ENCODE measurements at places on chromosomes 3 and 15.

DNA sequence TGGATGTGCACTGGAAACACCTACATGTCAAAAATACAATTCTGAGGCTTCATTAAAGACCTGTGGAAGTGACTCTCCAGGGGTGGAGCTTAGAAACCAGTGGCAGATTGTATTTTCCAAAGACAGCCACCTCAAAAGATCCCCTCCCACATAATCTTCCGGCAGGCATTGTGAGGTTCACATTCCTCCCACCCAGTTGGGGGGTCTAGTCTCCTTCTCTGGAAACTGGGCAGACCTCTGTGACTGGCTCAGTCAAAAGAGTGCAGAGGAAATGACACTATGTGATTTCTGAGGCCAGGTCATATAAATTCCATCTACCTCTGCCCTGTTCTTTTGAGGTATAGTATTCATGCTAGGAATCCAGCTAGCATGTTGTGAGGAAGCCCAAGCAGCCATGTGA, 1.9 kb upstream of the CFAP92 start:
- no peak for DNase-seq

GRCh38 chr3:141561426-141562034, 74.7 kb downstream of the RASA2 start:
- DNase-seq, result peak; percentile 87

DNA sequence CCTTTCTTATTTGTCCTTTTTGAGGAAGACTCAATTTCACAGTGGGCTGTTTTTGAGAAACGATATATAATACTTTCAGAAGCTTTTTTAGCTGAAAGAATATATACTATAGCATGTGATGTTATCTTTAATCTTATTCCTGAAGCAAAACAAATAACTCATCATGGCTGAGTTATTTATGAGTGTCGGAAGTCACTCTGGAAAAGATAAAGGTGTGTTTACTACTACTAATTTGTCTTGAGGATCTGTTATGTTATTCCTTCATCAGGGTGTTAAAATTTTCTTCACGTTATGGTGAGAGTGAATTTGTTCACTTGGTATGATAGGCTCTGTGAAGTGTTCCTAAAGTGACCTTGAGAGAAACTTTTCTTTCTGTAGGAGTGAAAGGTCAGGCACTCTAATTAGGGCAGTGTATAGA, 4.7 kb downstream of the TCF12 start:
- no peak for DNase-seq

DNA sequence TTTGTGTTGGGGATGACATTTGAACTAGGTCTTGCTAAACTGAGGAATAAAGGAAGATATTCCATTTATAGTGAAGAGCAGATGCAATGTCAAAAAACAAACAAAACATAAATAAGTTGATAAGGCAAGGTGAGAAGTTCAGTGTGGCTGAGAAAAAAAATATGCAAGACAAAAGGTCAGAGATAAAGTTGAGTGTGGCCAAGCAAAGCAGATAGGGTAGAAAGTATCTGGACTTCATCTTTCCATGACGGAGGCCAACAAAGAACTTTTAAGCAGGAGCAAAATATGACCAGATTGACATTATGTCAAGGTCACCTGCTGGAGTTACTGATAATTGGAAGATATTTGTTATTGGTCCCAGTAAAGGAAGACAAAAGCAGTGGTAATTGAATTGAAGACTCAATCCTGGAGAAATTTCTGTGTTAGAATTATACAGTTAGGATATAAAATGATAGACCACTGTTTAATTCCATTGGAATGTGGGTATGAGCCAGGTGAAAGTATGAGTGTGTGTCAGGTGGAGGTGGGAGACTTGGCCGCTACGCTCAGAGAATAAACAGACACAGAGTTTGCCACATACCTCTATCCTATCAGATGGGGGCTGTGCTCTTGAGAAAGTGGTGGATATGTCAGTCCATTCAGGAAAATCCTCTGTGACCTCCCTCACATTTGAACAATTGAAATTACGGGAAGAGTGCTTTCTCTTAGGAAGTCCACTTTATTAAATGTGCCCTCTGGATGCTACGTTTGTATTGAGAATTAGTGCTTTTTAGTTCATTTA, 28.1 kb downstream of the ADIPOQ start:
- DNase-seq, result peak; percentile 36

DNA sequence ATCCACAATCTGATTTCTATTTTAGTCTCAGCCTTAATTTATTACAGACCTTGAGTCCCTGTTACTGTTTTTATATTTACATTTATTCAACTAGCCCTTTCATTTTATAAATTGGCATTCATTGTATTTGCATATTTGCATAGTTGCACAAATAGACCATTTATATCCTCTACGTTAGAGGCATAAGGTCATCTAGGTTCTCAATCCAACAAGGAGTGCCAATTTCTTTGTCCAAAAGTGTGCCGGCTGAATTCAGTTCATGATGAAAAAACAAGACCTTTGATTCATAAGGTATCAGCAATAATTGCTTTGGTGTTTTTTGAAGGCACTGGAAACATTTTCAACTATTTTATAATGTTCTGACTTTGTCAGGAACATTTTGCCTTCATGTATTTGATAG, 33.9 kb upstream of the NANOGP8 start:
- DNase-seq, result no peak

DNA sequence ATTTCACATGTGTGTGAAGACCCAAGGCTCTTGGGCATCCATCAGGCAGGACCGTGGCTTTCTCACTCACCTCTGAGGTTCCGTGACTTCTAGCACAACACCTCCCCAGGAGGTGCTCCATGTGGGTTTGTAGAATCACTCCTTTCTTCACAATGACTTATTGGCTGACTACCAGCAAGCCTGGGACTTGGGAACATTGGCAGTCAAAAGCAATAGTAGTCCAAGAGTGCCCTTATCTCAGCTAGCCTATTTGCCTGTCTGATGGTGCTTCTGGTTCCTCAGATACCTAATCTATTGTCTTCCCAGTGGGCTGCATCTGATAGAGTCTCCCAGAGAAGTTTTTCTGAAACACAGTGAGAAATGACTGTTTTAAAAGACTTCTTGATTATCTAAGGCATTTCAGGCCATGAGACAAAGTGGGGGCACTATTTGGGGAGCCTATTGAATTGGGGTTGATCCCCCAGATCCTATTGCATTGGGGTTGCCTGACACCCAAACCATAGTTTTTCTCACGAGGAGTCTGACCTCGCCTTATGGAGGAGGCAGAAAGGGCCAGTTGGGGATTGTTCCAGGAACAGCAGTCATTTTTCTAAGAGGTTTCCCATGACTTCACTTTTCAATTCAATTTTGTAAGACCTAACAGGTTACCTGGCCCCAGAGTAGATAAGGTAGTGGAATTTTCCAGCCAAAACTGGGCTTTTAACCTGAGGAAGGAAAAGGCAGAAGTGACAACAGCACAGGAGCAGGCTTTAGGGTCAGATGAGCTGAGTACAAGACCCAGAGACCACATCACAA, 88.0 kb downstream of the CYP19A1 start:
- no peak for DNase-seq

DNA sequence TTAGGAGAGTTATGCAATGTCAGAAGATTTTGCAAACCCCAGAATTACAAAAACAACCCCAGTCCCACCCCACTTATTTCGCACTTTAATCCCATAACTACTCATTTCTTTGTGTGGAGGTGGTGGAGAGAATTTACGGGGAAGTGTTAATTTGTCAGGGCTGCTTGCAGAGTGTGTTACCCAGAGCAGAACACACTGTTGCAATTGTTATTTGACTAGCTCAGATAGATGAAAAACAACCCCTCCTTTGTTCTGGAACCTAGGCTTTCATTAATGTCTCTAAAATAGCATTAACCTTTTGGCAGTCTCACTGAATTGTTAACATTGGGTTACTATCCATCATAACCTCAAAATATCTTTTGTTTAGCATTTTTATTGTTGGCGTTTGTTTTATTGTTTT, 55.8 kb upstream of the MINAR1 start:
- DNase-seq, result no peak

- DNase-seq, result no peak
Observed at GRCh38 chr15:52309154-52309548, 13.5 kb upstream of the MYO5C start.

GRCh38 chr3:138774529-138775253, 60.0 kb downstream of the PIK3CB start:
- DNase-seq, result peak; percentile 60

DNA sequence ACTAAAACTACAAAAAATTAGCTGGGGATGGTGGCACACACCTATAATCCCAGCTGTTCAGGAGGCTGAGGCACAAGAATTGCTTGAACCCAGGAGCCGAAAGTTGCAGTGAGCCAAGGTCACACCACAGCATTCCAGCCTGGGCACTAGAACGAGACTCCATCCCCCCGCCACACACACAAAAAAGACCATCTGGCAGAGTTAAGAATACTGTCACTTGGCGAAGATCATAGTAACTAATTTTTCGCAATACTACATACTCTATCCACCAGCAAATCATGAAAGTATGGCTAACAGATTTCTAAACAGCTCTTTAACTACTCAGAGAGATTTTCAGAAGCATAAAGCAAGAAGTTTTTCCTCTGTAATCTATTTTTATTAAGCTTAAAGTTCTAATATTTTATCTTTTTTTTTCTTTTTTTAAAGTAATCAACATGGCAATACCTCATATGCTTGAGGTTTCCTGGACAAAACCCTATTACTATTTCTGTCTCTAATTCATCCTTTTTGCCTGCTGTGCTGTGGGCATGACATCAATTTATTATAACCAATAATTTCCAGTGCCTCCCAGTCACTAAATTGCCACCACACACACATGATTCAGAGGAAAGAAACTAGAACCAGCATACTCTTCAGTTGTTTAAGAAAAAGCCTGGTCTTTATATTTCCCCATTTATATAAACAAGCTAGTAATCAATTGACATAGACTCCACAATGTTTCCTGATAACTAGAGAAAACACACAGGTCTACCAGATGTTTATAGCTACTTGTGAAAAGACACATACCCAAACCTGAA, 46.9 kb downstream of the CHSY1 start:
- no peak for DNase-seq

- peak; percentile 42 for DNase-seq
Observed at GRCh38 chr3:159971311-159971710, 17.3 kb upstream of the IL12A start.

- no peak for DNase-seq
Observed at GRCh38 chr3:157369727-157370421, 66.8 kb upstream of the PTX3 start.

- no peak for DNase-seq
Observed at GRCh38 chr3:121624147-121624899, 31.1 kb downstream of the FBXO40 start.

DNA sequence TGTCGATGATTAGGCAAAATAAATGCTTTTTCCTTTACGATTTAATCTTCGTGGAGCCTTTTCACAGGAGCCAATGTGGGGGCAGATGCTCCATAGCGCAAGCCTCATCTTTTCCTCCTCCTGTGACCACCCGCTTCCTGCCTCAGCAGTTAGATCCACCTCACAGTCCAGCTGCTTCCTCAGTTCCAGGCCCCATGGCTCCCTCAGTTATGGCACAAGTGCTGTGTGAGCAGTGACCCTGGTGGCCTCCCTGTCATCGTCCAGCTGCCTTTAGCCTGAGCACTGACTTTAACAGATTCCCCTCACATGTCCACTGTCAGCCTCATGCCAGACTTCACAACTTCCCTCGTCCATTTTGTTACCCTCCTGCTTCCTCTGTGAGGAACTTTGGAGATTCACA, 424.6 kb upstream of the GBE1 start:
- DNase-seq, result no peak

DNA sequence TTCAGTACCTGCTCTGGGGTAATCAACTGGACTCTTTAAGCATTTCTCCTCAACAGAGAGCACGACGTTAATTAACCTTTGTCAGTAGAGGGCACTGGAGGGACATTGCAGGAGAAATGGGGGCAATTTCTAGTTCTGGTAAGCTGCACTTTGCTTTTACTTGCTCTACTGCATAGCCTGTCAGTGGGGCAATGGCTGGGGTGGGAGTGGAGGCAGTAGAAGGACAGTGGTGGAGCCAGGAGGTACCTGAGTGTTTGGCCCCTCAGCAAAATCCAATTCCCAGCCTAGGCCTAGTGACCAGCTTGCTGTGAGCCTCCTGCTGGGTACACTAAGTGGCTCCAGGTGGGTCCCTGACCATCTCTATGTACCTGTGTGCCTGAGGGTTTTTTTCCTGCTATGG, 18.3 kb upstream of the MED12L start:
- peak; percentile 61 for DNase-seq

- DNase-seq, result no peak
Observed at GRCh38 chr3:52931889-52932288, 34.5 kb upstream of the STIMATE start.

GRCh38 chr3:126340943-126341754, 16.1 kb downstream of the KLF15 start:
- peak; percentile 45 for DNase-seq

- DNase-seq, result no peak
Observed at GRCh38 chr3:5036858-5037257, 57.6 kb downstream of the BHLHE40 start.

GRCh38 chr15:59205839-59206622, 612 bp upstream of the LDHAL6B start:
- DNase-seq, result no peak

- DNase-seq, result no peak
Observed at GRCh38 chr3:72336821-72337479, 511.3 kb downstream of the SHQ1 start.

DNA sequence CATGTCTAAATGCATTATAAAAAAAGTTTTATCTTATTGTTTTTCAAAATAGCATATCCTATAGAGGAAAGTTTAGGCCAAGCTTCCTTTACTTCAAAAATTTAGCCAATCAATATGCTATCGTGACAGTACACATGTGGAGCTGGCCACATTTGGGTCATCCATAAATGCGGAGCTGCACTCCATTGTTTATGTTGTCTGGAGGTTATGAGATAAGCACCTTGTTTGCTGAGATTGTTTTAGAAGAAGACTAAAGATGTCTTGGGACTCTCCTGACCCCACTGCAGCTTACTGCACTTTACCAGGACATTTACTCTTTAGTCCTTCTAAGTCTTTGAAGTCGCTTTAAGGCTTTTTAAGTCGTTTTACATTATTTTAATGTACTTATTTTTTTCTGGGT, 265.9 kb downstream of the OCA2 start:
- no peak for DNase-seq

DNA sequence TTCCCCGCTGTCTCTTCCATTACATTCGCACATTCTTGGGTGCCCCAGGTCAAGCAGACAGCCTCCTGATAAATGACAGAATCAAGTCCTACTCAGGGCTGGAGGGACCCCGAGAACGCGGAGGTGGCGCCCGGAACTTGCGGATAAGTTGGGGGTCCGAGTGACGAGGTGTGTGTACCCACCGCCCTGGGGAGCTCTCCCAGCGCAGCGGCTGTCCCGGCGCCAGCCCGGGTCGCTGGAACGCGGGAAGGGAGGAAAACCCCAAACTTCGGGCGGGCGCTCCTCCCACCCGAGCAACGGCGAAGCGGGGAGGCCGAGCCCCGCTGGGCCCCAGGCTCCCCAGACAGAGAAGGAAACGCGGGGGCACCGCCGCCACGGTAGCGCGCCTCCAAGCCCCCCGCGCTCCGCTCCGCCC, 550 bp downstream of the CLN6 start:
- no peak for DNase-seq

DNA sequence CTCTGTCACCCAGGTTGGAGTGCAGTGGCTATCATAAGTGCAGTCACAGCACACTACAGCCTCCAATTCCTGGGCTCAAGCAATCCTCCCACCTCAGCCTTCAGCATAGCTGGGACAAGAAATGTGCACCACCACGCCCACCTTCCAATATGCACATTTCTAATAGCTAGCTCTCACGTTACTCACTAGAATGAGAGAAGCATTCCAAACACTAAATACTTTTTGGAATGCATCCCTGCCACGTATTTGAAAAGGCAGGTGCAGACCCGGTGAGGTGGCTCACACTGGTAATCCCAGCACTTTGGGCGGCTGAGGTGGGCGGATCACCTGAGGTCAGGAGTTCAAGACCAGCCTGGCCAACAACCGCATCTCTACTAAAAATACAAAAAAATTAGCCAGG, 7.6 kb upstream of the TCF12 start:
- no peak for DNase-seq

- no peak for DNase-seq
Observed at GRCh38 chr15:62253294-62253693, 88.2 kb upstream of the C2CD4B start.

All from activated CD4-positive, alpha-beta T cell treated with anti-CD3 and anti-CD28 coated beads, Interleukin-2, amount 10 ng/mL, durations not matched to agents 24 days and 14 days (primary cell).